ENCODE measurements at places on chromosomes 16 and 17.
A peak's percentile ranks its signal among the peaks of the same experiment; 100 is the strongest.

DNA sequence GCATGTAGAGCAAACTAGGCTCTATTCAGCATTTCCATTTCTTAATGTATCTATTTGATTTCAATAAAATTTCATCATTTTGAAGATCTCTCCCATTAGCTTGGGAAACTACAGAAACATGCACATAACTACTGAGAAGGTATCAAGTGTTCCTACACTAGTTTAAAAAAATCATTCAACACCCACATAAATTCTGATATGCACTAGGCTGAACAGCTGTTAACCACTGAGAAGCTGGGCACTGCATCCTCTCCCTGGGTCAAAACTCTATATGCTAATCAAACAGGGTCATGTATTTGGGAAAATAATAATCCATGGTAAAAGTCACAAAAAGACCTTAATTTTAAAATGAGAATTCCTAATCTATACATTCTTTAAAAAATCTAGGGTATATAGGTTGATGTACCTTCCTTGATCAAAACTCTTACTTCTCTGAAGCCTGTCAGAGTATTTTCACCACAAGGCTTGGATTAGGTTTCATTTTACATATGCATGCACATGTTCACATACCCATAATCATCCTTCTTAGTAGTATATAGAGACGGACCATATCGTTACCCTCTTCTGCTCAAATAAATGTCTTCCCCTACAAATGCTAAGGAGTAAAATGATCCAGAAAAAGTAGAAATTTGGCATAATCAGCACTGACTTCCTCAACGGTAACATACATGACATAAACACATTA lies 57.2 kb downstream of the KANSL1 start:
- DNase-seq: no peak

DNA sequence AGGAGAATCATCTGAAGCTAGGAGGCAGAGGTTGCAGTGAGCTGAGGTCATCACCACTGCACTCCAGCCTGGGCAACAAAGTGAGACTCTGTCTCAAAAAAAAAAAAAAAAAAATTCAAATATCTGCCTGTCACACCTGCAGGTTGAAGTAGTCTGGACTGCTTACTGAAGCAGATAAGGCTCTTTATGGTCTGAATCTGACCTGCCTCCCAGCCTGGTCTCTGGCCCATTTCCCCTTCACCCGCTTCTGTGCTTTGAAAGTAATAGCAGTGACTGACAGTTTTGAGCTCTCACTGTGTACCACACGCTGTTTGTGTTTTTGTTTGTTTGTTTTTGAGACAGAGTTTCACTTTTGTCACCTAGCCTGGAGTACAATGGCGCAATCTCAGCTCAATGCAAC lies 5.8 kb downstream of the SEZ6L2 start:
- no peak for DNase-seq

- no peak for DNase-seq
Measured at GRCh38 chr16:66714654-66715307, 18.2 kb upstream of the CMTM4 start.

- DNase-seq: no peak
Measured at GRCh38 chr16:72934636-72935403, 113.1 kb downstream of the ZFHX3 start.

GRCh38 chr16:1706386-1707192 lies 594 bp downstream of the MAPK8IP3 start:
- DNase-seq: no peak

- DNase-seq: no peak
Measured at GRCh38 chr17:322006-322780, 30.4 kb downstream of the RPH3AL start.

DNA sequence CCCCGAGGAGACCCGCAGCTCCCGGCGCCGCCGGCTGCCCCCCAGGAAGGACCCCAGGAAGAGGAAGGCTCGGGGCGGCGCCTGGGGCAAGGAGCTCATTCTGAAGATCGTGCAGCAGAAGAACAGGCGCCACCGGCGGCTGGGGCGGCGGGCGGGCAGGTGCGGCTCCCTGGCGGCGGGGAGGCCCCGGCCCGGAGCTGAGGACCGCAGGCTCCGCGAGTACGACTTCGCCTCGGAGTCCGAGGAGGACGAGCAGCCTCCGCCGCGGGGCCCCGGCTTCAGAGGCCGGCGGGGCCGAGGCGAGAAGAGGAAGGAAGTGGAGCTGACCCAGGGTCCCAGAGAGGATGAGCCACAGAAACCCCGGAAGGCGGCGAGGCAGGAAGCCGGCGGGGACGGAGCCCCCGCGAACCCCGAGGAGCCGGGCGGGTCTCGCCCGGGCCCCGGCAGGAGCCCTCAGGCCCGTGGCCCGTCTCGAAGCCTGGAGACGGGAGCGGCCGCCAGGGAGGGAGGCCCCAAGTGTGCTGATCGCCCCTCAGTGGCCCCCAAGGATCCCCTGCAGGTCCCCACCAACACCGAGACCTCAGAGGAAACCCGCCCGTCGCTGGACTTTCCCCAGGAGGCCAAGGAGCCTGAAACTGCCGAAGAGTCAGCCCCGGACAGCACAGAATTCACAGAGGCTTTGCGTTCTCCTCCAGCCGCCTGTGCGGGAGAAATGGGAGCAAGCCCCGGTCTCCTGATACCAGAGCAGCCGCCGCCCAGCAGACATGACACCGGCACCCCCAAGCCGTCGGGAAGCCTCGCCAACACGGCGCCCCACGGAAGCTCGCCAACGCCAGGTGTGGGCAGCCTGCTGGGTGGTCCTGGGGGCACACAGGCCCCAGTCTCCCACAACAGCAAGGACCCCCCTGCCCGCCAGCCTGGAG lies 22.3 kb upstream of the ZFPM1 start:
- no peak for DNase-seq

DNA sequence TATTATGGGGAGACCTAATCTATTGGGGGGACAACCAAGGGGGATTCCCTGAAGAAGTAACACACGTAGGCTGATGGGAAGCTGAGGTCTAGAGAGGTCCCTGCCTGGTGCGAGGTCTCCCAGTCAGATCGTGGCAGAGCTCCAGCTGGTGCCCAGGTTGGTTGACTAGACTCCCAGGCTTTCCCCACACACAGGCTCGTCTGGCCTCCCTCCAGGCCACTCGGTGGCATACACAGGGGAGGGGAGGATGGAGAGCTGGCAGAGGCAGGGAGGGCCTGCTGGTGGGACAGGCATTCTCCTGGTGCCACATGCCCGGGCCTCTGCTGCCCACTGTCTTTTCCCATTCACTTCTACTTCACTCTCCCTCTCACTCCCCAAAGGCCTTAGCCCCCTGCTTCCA lies 8.5 kb upstream of the SOCS3 start:
- no peak for DNase-seq

DNA sequence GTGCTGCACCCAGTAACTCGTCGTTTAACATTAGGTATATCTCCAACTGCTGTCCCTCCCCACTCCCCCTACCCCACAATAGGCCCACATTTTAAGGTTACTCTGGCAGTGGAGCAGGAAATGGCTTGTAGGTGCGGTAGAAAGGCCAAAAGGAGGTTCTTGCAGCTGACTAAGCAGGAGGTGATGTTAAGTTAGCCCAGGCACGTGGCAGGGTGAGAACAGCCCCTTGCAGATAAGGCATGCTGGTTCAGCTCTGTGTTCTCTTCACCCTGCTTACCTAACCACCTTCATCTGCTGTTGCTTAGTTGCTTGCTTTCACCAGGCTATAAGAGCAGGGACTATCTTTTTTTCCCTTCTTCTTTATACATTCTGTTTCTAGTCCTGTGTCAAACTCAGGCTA lies 1082.8 kb upstream of the RBFOX1 start:
- no peak for DNase-seq

DNA sequence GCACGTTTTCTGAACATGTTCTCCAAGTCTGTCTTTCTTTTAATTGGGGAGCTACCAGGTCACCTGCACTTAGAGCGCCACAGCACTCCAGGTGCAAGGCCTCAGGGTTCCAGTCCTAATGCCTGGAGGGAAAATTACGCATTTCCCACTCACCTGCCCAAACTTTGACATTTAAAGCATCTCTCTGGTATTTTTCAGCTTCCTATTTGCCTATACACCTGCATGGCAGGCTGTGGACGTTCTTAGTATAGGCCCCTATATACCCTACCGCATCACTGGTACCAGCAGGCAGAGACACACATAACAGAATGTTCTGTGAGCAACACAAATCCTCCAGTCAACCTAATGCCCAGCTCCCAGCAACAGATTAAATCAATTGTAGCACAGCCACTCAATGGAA lies 213.3 kb downstream of the MRTFB start:
- no peak for DNase-seq

DNA sequence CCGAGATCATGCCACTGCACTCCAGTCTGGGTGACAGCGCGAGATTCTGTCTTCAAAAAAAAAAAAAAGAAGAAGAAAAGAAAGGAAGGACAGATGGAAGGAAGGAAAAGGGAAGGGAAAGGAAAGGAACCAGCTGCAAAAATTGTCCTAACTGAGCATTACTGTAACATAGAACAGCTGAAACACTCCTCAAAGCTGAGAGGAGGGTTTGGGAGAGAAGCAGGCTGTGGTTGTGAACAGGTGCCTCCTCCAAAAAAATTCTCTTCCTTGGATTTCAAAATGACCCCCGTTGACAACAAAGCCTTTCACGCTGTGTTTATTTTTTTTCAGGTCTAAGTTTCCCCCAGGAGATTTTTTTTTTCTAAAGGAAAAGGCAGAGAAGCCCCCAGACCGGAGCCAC lies 541.4 kb downstream of the WWOX start:
- DNase-seq: no peak

GRCh38 chr16:85072076-85072860 lies 40.0 kb downstream of the CIBAR2 start:
- no peak for DNase-seq

DNA sequence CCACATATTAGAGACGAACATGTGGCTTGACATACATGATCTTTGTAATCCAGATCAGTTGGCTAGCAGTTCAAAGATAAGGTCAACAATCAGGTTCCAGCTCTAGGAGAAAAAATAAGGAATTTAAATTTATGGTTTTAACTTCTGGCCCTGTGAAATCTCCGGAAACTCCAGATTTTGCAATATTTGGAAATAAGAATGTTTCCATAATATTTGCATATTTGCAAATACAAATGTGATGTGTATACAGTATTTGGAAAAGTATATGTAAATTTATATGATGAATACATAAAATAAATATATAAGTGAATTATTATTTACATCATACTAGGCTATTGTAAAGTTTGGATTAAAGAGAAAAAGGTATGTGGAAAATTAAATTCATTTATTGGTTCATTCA lies 97.1 kb downstream of the KCNJ2 start:
- DNase-seq: no peak

DNA sequence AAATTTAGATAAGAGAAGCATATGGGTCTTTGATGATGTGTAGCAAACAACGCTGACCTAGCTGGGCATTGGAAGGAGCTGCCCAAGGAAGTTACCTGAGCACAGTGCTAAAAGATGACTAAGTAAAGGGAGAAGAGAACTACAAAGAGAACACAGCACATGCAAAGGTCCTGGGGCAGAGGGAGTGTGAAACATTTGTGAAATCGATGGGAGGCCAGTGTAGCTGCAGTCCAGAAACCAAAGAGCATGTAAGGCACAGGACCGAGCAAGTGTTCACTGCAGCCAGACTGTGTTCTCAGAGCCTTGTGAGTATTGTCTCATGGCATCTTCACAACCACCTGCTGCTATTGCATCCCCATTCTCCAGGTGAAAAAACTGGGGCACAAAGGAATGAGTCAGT lies 44.9 kb downstream of the ARHGAP27 start:
- no peak for DNase-seq

DNA sequence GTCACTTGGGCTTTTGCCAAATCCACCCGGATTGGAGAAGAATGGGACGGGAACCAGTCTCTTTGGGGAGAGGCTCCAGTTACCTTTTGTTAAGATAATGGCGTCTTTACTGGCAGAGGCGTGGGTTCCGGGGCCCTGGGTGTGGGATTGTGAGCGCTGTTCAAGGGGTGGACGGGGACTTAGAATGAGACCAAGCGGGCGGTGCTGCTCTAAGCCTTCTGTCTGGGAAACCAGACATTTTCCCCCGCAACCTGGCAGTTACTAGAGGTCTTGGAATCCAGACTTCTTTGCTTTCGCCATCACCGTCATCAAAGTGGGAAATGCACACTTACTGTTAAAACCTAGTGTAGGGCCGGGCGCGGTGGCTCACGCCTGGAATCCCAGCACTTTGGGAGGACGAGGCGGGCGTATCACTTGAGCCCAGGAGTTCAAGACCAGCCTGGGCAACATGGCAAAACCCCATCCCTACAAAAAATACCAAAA lies 706 bp downstream of the TEN1 start:
- no peak for DNase-seq

DNA sequence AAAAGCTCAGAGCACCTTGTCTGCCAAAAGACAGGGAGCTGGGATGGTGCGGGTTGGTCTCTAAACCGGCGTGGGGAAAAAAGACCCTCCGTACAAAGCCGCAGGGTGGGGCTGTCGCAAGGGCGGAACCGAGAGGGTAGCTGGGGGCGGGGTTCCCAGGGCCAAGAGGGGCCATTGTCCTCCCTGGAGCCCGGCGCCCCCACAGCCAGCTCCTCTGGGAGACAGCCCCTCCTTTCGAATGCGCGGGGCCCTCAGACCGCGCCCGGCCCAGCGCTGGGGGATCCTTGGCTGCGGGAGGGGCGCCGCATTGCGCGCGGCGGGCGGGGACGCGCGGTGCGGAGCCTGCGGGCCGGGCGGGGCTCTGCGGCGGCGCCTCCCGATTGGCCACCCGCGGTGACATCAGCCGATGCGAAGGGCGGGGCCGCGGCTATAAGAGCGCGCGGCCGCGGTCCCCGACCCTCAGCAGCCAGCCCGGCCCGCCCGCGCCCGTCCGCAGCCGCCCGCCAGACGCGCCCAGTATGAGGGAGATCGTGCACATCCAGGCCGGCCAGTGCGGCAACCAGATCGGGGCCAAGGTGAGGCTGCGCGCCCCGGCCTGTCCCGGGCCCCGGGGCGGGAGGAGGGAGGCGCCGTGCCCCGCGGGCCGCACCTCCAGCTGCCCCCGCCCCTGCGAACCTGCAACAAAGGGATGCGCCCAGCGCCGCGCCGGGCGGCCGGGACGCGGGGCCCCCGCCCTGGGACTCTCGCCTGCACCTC lies at the start of gene TUBB3:
TUBB3 (plus strand) TSS at position 459 of the 756 bp plus-strand sequence; CDS start at position 519, 60 bp downstream.
- DNase-seq: peak; percentile 72

- peak; percentile 96 for DNase-seq
Measured at GRCh38 chr16:30065102-30065942, at the start of gene ALDOA. Gene ALDOA, plus strand, starts transcription at chr16:30065760. Its CDS starts 1,138 bp downstream, at chr16:30066898.

- no peak for DNase-seq
Measured at GRCh38 chr16:23506606-23506994, 3.7 kb downstream of the GGA2 start.

- no peak for DNase-seq
Measured at GRCh38 chr17:47687748-47688147, 6.2 kb upstream of the TBKBP1 start.

GRCh38 chr16:87963400-87963799 lies 12.2 kb downstream of the BANP start:
- DNase-seq: no peak

DNA sequence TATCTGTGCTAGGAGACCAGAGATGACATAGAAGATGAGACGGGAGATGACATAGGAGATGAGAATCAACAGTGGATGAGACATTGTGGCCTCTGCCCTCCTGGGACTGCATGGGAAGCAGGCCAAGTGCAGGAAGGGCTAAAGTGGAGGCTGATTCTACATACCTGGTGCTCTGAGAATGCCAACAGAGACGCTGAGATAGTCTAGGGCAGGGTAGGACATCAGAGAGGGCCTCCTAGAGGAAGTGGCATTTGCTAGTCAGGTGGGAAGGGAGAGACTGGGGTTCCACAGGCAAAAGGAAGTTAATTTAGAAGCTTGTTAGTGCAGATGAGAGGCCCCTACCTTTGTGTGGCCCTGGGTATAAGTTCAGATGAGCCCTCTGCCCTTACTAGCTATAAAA lies 224.2 kb downstream of the CBLN1 start:
- no peak for DNase-seq

- no peak for DNase-seq
Measured at GRCh38 chr16:20931066-20931600, 30.6 kb downstream of the LYRM1 start.

GRCh38 chr16:85199880-85200279 lies 87.6 kb upstream of the CIBAR2 start:
- DNase-seq: no peak
